NCI-H146 (cell line): ENCODE measurements at places on chromosomes 1 and 21.

GRCh38 chr21:22154579-22155274, 1156.5 kb downstream of the NCAM2 start:
- no peak for DNase-seq

GRCh38 chr1:54358503-54359168, 47.6 kb downstream of the SSBP3 start:
- no peak for DNase-seq

GRCh38 chr1:220879509-220880361, 492 bp downstream of the HLX start:
- peak; percentile 24 for DNase-seq

- DNase-seq = peak; percentile 26
Measured at GRCh38 chr1:175493321-175494010, 249.9 kb downstream of the TNR start.

DNA sequence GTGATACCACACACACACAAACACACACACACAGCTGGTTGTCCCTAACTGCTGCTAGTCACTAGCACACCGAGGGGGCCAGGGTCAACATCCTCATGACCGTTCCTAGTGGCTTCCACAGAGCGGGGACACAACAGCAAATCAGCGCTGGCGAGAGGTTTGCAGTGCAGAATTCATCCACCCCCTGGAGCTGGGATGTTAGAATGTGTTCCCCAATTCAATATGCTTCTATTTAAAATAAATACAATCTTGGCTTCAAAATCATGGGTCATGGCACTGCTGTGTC, 16.2 kb upstream of the C2CD2 start:
- DNase-seq = no peak

GRCh38 chr1:119027759-119028158, 39.6 kb upstream of the TBX15 start:
- no peak for DNase-seq

GRCh38 chr1:184075055-184076029, 23.8 kb downstream of the TSEN15 start:
- peak; percentile 24 for DNase-seq

GRCh38 chr1:32744071-32744425, 41.5 kb upstream of the SYNC start:
- DNase-seq = no peak

DNA sequence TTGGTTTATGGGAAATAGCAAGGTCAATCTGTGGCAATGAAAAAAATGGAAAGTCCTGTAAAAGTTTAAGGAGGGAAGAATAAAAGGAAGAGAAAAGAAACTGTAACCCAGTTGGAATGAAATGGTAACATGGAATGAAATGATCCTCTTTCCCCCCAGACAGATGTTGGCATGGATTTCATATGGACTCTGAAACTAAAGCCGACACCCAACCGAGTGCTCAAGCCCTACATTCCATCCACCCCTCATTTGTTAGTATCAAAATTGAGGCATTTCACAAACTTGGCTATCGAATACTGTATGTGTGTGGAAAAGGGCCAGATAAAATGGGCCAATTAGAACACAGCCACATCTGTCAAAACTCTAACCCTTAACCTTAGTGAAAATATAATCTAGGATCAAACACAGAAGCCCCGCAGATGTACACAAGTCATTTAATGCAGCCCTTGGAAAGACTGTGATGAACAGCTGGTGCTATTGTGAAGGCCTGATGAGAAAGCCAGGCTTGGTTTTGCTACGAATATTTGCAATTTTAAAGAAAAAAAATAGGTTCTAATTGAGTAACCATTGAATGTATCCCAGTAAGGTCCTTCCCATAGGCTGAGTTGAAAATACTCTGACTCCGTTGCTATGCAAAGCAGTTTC, 72.6 kb upstream of the RGL1 start:
- no peak for DNase-seq

GRCh38 chr1:80495806-80496205, 1304.9 kb upstream of the ADGRL2 start:
- DNase-seq = no peak

- no peak for DNase-seq
Measured at GRCh38 chr1:196550731-196551130, 57.5 kb downstream of the KCNT2 start.

GRCh38 chr1:203204756-203205155, 18.3 kb upstream of the CHI3L1 start:
- DNase-seq = no peak

GRCh38 chr1:60670302-60670701, 412.1 kb upstream of the NFIA start:
- DNase-seq = peak; percentile 9

DNA sequence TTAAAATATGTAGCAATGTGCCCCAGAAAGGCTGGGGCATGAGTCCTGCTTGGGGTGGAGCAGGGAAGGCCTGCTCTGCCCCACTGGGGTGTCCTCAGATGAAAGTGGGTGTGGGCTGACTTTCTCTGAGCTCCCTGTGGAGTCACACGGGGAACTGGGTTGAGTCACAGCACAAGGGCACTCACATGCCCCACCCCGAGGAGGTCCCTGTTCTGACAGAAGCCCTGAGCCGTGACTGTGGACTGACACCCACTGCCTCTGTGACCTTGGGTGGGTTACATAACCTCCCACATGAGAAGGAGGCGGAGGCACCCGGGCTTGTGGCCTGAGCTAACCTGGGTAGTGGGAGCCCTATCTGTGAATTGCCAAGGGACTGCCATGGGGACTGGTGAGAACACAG, 52.5 kb upstream of the TINAGL1 start:
- DNase-seq = no peak

DNA sequence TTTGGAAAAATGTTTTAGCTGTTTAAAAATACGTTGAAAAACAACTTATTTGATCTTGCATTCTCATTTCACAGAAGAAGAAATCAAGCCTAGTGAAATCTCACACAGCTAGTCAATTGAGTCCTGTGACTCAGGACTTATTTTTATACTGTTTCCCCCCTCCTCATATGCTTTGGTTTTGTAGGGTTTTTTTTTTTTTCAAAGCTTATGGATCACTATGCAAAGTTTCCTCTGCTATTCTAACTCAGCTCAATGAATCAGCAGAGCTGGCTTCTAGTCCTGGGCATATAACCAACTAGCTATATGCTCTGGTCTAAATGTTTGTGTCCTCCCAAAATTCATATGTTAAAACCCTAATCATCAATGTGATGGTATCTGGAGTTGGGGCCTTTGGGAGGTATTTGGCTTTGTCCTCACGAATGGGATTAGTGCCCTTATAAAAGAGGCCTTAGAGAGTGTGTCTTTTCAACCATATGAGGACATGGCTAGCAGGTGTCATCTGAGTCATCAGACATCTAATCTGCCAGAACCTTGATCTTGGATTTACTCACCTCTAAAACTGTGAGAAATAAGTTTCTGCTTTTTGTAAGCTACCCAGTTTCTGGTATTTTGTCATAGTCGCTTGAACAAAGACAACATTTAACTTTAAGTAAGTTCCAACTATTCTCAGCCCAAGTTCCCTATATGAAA, 317.2 kb upstream of the C1orf87 start:
- no peak for DNase-seq

DNA sequence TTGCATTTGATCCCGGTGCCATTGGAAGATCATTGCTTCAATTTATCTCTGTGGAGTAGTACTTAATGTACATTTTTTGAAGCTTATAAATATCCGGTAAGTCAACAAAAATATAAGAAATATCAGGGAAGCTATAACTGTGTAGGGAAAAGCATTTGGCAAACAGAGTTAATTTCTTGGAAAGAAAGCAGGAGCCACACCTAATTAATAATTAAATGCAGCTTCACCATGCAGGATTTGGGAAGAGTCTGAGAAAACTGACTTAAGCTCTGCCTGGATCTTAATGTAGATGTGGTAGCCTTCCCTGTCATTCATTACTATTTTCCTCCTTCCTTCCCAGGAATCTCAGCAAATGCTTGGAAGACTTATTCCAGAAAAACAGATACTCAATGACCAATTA, 134.5 kb downstream of the ATP5PO start:
- DNase-seq = no peak

- DNase-seq = no peak
Measured at GRCh38 chr1:91844862-91845528, 41.0 kb downstream of the TGFBR3 start.

- DNase-seq = no peak
Measured at GRCh38 chr21:43211760-43212115, 42.9 kb downstream of the CRYAA start.

GRCh38 chr1:21638531-21639341, 30.4 kb downstream of the RAP1GAP start:
- DNase-seq = no peak

DNA sequence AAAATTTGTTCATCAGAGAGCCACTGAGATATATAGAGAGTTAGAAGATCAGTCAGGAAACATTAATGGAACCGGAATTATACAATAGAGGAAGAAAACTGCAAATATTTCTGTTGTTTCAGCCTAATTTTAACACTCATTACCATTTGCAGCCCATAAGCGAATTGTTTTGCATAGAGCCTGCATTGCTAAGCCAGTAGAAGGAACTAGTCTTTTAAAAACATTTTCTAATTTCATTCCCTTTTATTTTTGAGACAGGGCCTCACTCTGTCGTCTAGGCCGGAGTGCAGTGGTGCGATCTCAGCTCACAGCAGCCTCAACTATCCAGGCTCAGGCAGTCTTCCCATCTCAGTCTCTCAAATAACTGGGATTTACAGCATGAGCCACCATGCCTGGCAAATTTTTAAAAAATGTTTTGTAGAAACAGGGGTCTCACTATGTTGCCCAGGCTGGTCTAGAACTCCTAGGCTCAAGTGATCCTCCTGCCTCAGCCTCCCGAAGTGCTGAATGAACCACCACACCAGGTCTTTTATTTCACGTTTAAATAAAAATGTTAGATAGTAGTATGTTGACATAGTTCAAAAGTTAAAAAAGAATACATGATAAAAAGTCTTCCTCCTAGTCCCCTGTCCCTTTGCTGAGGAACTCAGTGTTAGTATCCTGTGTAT, 25.3 kb downstream of the MPZL1 start:
- DNase-seq = no peak

DNA sequence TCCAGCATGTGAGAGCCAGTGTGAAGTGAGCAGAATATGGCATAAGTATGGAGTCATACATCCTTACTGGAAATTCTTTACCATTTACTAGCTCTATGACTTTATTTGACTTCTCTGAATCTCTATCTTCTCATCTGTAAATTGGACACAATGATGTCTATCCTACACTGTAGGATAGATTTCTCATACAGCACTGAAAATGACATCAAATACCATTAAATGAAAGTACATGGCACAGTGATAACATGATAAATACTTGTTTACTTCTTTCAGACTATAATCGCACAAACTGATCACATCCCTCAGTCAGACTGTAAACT, 1.3 kb upstream of the CTTNBP2NL start:
- no peak for DNase-seq

GRCh38 chr1:226875641-226876295, 5.4 kb downstream of the PSEN2 start:
- DNase-seq = no peak

GRCh38 chr1:244050014-244050834, 859 bp upstream of the ZBTB18 start:
- DNase-seq = no peak

GRCh38 chr1:81950591-81951244, 150.0 kb downstream of the ADGRL2 start:
- DNase-seq = no peak

GRCh38 chr1:54517496-54517895, 30.5 kb upstream of the ACOT11 start:
- peak; percentile 24 for DNase-seq

- peak; percentile 52 for DNase-seq
Measured at GRCh38 chr1:19643602-19644394, at the start of gene NBL1. NBL1 (plus strand) TSS chr1:19644311; CDS start chr1:19655031, 10,720 bp downstream.

DNA sequence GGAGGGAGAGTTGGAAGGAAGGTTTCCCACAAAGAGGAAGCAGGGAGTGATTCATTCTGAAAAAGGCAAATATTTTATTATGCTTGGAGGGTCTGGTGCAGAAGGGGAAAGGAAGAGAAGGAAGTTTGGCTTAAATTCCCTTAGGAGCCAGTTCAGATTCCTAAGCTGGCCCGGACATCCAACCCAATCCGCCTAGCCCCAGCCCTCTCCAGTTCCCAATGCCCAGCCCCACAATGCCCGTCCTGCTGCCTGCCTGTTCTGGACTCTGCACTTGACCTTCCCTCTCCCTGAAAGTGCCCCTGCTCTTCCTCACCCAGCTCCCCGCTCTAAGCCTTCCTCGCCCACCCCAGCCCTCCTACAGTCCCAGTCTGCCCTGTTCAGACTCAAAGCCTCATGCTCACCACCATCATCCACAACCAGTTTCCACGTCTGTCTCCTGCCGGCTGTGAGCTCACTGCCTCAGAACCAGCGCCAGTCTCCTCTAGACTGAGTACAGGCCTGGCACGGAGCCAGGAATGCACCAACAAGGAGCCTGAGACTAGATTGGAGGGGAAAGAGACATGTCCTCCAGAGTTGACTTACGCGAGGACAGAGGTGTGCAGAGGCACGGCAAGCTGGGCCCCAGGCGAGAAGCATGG, 18.9 kb downstream of the CAPN2 start:
- DNase-seq = no peak
